ENCODE measurements at places on chromosomes 1 and 21. TPM values are rescaled to one million over a fixed set of nuclear protein-coding genes. Genes with fewer than 3 reads are reported as not detected.
A peak's percentile ranks its signal among the peaks of the same experiment; 100 is the strongest.

NCDN gene
- 19.2 TPM for total RNA-seq

KCNJ15 gene
- total RNA-seq, result not detected

DNA sequence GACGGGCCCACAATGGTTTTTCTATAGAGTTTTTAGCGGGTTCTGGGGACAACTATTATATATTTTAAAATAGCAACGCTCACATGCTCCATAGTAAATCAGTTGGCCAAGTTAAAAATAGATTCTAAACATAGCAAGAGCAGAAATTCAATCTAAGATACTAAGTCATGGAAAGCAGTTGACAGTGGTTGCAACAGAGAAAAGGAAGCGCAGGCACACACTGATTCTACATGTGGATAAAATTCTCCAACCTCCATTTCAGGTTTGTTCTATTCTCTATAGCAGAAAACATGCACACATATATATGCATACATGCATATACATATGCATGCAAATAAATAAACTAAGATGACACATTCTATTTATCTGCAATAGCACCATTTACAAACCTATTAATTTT lies 89.6 kb upstream of the HNRNPU start:
- DNase-seq, result no peak

MXRA8 gene
- 24.0 TPM for total RNA-seq

OR2M3 gene
- total RNA-seq, result not detected

GRCh38 chr1:9826087-9826486 lies 2.3 kb upstream of the CLSTN1 start:
- no peak for DNase-seq

DNA sequence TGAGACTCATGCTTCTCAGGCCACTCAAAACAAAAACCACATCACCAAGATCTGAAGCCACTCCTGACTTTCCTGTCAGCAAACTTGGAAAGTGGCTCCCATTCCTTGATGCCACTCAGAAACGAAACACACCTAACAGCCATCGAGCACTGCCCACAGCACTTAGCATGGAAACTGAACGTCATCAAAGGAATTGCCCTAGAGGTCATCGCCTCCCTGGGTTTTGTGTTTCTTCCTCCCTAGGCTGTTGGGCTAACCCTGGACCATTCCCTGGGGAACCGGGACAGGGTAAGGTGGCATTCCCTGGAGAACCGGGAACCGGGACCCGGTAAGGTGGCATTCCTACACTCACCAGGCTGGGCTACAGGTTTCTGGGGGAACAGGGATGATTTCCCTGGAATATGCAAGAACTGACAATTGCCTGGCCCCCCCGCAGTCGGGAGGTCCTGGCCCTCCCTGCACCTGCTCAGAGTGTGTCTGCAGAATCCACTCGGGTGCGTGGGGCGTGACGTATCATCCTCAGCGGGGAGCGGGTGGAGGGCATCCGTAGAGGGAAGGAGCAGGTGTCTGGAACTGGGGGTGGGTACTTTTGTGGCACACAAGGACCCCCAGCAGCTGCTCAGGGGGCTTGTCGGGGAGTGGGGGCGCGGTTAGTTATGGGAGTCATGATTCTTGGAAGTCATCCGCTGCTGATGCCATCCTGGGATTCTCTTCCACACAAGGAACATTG lies 30.3 kb downstream of the SLC45A1 start:
- DNase-seq, result no peak

DNA sequence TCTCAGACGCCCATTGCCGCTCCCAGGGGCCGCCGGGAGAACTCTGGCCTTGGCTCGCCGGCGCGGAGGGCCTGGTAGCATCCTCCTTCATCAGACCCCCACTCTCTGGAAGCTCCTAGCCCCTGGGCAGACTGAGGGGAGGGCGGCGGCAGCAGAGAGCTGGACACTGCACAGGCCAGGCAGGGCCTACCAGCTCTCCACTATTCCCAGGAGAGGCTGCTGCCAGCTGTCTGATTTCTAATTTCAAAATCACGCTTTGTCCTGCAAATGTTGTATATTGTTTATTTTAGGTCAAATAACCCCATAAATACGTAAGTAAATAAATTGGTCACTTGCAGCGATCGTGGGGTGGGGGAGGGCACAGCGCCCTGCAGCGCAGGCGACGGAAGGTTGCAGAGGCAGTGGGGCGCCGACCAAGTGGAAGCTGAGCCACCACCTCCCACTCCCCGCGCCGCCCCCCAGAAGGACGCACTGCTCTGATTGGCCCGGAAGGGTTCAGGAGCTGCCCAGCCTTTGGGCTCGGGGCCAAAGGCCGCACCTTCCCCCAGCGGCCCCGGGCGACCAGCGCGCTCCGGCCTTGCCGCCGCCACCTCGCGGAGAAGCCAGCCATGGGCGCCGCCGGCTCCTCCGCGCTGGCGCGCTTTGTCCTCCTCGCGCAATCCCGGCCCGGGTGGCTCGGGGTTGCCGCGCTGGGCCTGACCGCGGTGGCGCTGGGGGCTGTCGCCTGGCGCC lies at the start of gene MTARC1:
Gene MTARC1 (plus strand): TSS at position 577 of the 732 bp plus-strand sequence. CDS start 32 bp downstream, at position 609.
- peak; percentile 88 for DNase-seq

PLA2G5 gene
- total RNA-seq, result not detected

DNA sequence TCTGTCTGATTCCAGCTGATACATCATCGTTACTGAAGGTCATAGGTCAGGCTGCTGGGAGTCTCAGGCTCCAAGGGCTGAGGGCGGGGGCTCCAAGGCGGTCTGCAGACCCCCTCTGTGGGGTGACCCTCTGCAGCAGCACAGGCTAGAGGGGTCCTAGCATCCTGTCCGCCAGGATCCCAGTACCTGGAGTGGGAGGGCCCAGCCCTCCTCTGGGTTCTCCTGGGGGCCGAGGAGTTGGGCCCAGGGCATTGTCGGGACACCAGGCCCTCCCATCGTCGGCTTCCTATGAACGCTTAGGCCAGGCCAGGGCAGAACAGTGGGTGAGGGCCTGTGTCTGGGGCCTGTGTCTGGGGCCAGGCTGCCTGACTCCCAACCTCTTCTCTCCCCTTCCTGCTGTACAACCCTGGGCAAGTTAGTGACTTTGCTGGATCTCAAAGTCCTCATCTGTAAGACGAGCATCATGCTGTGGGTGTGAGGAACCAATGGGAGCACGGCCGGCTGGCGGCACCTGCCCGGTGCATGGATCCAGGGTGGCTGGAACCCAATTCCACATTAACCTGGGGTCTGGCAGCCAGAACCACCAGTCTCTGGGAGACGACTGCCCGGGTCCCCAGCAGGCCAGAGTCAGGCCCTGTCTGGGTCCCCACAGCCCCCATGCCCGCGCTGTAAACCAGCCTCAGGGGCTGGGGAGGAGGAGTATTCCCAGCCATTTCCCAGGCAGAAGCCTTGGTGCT lies 56.2 kb upstream of the COL18A1 start:
- peak; percentile 1 for DNase-seq

DNA sequence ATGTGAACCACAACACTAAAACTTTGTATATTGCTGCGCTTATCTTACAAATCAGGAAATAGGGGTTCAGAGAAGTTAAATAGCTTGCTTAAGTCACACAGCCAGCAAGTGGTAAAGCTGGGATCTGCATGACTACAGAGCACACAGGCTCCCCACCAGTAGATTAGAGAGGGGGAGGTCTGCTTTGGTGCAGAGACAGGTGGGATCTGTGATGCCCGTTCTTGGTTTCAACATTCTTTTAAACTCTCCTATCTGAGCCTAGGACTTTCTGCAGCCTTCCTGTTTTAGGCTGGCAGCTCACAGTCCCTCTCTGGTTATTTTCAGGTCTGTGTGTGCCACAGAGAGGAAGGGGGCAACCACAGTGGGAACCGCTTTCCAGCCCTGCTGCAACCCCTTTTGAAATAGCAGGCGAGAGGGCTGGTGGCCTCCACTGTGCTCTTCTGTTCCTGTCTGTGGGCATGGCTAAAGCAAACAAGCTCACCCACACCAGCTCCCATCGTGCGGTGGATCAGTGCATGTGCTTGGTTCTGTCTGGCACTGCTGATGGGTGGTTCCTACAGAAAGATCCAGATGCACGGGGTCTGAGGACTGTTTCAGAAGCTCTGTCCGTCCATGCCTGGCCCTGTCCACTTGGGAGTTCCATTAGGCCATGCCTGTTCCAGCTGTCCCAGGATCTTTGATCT lies 1.7 kb upstream of the IL6R start:
- DNase-seq, result no peak

GRCh38 chr1:97427371-97427770 lies 493.5 kb downstream of the DPYD start:
- DNase-seq, result no peak

DNA sequence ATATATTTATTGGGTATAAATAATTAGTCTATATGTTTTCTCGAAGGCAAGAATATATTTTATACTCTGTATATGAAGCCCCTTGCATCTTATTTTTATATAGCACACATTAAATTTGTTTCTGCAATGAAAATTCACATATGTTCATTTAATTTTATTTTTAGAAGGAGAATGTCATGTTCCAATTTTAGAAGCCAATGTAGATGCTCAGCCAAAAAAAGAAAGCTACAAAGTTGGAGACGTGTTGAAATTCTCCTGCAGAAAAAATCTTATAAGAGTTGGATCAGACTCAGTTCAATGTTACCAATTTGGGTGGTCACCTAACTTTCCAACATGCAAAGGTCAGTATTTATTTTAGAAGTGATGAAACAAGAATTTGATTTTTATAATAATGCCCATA lies 16.6 kb downstream of the CFHR5 start:
- DNase-seq, result no peak

- DNase-seq, result peak; percentile 92
These were observed 45.8 kb downstream of the TMCC2 start for GRCh38 chr1:205273551-205273982.

DNA sequence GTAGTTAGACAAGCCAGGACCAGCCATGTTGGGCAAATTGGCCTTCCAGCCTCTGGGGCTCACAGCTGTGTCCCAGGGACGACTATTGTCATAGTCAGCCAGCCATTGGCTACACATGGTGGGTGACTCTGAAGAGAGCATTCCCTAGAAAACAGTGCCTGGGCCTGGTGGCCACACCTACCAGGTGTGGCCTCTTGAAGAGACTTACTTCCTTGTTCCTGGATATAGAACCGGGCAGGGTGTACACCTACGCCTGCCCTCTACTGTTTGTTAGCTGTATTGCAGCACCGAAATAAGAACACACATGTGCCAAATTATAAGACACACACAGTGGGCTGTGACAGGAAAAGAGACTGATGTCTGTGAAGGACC lies 134.6 kb upstream of the ARHGEF16 start:
- DNase-seq, result peak; percentile 70

GRCh38 chr1:48916130-48917069 lies 139.7 kb upstream of the BEND5 start:
- DNase-seq, result peak; percentile 69

DNA sequence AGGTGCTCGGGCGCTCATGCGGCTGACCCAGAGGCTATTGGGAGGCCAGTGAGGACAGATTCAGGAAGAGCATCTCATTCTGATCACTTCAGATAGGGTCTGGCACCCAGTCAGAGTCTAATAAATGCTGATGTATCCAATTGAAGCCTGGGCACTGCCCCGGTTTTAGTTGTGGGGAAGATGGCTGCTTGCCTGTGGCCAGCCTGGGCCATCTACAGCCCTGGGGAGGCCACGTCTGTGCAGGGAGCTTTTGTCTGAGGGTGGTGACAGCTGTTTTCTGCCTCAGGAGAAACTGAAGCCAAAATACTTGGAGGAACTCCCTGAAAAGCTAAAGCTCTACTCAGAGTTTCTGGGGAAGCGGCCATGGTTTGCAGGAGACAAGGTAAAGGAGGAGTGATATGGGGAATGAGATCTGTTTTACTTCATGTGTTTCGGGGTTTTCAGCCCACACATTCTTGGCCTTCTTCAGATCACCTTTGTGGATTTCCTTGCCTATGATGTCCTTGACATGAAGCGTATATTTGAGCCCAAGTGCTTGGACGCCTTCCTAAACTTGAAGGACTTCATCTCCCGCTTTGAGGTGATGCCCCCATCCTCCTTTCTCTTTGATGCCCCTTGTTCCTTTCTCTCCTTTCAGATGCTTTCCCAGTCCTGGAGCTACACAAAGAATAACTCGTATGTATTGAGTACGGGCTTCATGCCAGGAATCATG lies 2.8 kb downstream of the GSTM5 start:
- DNase-seq, result no peak

ADCY10 gene
- not detected for total RNA-seq

GRCh38 chr1:16091296-16091695 lies 17.8 kb upstream of the FAM131C start:
- no peak for DNase-seq

TMEM269 gene
- total RNA-seq, result 0.47 TPM

- no peak for DNase-seq
These were observed 32.7 kb upstream of the KHDRBS1 start for GRCh38 chr1:31980835-31981455.

DNA sequence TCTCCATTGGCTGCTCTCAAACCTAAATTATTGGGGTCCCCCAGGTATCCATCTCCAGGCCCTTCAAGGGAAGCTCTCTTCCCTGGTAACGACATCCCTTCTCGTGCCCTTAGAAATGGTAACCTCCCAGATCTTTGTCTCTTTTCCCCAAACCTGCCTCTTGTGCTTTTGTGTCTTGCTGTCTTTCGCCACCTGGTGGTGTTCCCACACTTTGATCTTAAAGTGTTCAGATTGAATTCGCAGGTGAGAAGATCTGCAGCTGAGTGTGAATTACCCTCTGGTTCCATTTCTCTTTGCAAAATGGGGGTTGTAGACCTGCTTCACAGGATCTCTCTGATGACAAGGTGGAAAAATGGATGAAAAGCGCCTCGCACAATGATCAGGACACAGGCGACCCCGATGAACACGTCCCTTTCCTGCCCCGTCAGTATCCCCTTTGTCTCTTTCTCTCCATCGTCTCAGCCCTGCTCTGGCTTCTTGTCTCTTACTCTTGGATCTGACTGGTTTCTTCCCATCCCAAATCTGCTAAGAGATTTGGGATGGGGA lies 53.1 kb downstream of the DOP1B start:
- DNase-seq, result peak; percentile 61

- peak; percentile 52 for DNase-seq
These were observed 10.8 kb downstream of the GPR3 start for GRCh38 chr1:27403065-27403726.

GRCh38 chr1:225752245-225752644 lies 25.4 kb upstream of the SRP9 start:
- no peak for DNase-seq

RAB7B gene
- 0.22 TPM for total RNA-seq

GRCh38 chr1:95119273-95119672 lies 2.1 kb downstream of the TLCD4 start:
- DNase-seq, result no peak

DNA sequence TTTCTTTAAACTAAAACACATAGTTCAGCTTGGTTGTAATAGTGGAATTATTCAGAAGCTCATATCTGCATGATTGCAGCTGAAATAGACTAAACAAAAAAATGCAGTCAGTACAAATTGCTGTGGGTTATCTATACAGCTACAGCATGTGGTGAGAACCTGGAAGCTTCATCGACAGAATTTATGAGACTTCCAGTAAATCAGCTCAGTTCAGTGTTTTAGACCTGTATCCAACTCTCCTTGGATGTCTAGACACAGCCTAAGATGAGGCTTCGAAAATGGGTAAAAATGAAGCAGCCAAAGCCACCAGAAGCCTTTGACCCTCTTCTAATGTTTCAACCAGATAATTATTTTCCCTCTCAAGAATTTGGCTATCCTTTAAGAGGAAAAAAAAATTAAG lies 127.1 kb upstream of the C1orf105 start:
- DNase-seq, result no peak

DNA sequence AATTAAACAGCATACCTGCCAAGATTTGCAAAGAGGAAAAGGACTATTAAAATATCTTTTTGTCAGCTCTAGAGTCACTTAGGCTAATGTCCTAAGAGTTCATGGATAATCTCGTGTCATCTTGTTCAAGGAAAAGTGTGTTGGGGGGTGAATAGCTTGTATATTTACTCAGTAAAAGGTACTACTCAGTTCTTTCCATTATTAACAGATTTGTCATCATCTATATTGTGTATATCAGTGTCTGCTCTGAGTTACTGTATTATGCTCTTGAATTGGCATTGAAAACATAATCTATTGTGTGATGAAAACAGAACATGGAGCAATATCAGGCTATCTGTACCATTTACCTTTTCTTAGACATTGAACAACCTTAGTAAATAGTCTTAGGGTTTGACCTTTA lies 41.9 kb downstream of the SMG7 start:
- no peak for DNase-seq

Data from neural progenitor cell (in vitro differentiated cells).